ENCODE measurements at places on chromosomes 7 and 10.

GRCh38 chr7:5514440-5515035, 90.9 kb upstream of the TNRC18 start:
- no peak for DNase-seq

GRCh38 chr7:70674571-70675010, 457.4 kb upstream of the GALNT17 start:
- DNase-seq = peak; percentile 96

GRCh38 chr10:49000437-49001398, 61.1 kb upstream of the LRRC18 start:
- no peak for DNase-seq

DNA sequence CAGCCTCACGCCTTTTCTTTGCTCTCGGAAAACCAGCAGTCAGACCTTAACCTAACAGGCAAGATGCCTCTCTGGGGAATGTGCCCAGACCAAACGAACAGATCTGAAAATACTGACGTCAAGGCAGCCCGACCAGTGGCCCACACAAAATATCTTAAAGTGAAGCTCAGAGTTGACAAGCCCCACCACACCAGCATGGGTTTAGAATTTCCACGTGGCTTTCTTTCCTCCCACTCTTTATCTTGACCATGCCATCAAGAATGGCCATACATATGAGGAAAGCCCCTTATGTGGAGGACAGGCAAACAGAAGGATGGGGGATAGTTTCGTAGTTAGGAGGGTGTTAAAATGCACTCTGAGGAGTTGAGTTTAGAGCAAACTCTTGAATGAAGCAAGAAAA, 89.8 kb downstream of the MRPL32 start:
- no peak for DNase-seq

DNA sequence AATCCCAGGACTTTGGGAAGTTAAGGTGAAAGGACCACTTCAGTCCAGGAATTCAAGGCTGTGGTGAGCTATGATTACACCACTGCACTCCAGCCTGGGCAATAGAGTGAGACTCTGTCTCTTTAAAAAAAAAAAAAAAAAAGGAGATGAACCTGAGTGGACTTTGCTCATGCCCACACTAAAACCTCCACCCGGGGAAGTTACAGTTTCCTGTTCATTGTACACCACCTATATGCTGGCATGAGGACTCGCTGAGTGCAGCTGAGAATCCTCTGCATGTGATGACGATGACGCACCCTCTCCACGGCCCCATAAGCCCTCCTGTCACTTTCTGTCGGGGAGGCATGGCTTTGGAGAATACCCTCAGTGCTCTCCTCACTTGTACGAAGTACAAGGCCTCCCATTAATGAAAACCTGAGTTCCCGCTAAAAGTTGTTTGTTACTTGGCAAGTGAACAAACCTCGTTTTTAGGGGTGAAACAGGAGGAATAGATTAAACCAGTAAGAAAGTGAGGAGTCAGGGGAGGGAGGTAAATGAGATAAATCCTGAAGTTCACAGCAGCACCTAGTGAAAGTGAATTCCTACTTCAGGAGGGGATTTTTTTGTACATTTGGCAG, 15.9 kb downstream of the TMEM176B start:
- DNase-seq = no peak

- no peak for DNase-seq
Observed at GRCh38 chr7:151207315-151207714, 3.0 kb downstream of the H2BK1 start.

- DNase-seq = no peak
Observed at GRCh38 chr10:18290651-18291313, 150.6 kb downstream of the CACNB2 start.

DNA sequence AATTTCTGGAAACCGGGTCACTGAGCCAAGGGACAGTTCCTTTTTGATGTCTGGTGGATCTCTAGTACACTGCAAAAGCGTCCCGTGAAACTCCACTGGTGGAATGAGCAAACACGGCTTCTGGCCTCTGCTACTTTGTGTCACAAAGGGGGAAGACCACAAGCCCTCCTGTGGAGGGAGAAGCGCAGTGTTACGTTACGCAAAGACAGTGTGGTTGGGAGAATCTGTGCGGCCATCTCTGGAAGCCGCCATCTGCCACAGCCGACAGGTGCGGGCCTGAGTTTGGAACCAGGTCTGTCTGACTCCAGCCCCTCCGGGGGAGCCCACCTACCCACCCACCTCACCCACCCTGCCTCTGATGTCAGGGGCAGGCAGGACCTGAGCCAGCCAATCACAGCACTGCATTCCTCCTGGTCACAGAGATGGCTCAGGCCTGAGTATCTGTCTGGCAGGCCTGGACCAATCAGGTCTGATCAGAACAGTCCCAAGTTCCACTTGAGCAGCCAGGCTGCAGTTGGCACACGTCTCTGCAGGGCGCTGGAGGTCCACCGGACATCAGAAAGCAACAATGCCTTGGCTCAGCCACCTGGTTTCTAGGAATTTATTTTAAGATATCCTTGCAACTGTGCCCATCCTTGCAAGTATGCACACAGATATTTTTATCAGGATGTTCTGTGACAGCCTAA, 3.0 kb upstream of the CYP2W1 start:
- no peak for DNase-seq

DNA sequence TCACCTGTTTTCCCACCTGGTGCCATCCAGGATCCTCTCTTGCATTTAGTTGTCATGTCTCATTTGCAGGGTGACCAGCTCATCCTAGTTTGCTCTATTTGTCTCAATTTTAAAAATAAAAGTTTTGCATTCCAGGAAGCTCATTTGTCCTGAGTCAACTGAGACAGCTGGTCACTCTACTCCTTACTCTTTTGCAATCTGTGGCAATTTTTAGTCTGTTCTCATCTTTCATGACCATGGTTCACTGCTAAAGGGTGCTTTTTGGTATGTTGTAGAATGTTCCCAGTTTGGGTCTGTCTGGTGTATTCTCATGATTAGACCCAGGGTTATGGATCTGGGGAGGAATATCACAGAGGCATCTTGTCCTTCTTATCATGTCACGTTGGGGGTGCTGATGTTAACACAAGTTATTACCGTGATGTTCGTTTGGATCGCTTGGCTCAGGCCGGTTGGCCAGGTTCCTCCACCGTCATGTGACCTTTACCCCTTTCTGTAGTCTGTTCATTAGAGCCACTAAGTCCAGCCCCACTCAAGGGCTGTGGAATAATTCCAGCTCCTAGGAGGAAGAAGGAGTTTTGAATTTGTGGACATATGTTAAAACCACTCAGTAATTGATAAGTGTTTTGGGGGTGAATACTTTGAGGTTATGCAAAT, 103.3 kb upstream of the IGFBP3 start:
- no peak for DNase-seq

DNA sequence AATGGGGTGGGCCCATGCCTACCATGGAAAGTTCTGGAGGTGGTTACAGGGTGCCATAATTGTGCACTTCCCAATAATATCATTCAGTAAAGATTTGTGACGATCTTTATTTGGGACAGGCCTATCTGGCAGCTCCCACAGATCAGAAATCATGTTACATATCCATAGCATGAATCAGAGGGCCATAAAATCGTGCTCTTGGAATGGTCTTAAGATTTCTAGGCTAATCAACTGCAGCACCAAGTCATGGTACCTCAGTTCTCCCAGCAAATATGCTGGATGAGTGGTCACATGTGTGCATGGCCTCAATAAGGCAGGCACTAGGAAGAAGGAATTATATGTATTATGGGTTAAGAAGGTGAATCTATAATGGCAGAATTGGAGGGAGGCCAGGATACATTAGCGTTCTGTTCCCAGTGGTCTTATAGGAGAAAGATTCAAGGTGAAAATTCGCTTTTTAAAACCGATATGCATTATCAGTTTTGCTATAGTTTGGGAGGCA, 134.7 kb downstream of the NRP1 start:
- DNase-seq = no peak

GRCh38 chr7:40795607-40796006, 660.8 kb downstream of the SUGCT start:
- DNase-seq = no peak

DNA sequence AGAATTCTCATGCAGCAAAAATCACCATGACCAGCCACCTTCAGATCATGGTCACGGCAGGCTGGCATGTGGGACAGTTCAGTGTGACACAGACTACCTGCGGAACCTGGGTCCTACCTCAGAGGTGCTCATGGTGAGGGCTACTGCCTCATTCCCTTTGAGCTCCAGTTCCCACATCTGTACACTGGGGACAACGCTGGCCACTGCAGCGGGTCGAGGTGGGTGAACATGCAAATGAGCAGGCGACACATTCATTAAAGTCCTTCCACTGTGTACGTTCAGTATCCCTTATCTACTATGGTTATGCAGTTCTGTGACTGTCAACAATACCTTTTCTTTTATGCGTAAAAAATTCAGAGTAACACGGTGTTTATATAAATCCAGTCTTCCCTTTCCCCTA, 218.7 kb upstream of the AOAH start:
- no peak for DNase-seq

- no peak for DNase-seq
Observed at GRCh38 chr10:51602326-51602725, 97.1 kb downstream of the CSTF2T start.

GRCh38 chr7:37408291-37409228, 40.1 kb downstream of the ELMO1 start:
- DNase-seq = no peak

DNA sequence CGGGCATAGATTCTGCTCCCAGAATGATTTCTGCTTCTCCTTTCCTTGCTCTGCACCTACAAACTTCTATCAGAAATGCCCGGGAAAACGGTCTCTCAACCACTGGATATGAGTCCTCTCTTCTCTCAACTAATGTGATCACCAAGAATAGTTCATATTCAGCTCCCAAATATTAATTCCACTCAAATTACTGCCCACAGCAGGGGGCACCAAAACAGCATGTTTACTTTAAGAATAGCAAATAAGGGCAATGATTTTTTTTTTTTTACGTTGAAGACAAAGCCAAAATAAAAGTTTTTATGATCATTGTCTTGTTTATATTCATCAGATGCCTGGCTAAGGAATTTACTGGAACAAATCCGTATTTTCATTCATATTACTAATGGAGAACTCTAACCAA, 94.9 kb upstream of the PRSS1 start:
- no peak for DNase-seq

DNA sequence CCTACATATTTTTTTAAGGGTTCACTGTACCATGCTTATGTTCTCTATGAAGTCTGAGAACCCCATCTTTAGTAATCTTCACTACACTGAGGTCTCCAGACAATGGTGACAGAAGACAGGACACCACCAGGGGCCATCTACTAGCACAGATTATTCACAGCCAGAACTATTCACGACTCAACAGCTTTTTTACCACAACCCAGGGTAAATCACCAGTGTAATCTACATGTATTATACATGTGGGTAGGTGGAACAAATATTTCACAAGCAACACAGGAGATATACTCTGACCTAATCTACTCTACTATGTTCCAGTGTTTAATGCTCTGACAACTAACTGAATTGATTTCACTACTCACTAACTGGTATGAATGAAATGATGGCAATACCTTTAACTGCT, 136.1 kb downstream of the ELMO1 start:
- no peak for DNase-seq

GRCh38 chr7:96126382-96126781, 195.5 kb downstream of the SLC25A13 start:
- DNase-seq = no peak

- DNase-seq = no peak
Observed at GRCh38 chr10:109744020-109744419, 179.3 kb downstream of the XPNPEP1 start.

GRCh38 chr7:36186359-36187121, 33.5 kb downstream of the EEPD1 start:
- DNase-seq = no peak

DNA sequence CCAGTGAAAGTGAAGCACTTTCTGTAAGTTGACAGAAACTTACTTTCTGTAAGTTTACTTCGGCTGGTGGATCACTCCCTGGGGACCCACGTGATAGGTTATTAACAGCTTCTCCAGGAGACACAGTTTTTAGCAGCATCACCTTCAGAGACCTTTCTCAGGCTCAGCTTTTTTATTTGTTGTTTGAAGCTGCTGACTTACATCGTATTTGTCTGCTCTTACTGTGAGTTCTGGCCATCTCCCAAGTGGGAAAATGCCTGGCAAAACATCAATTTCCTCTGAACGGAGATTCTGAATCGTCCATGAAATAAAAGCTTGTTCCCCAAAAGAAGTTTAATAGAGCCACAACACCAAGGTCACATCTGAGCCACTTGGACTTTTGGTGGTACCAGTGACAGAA, 178.7 kb upstream of the PODXL start:
- no peak for DNase-seq

GRCh38 chr10:79311581-79312407, 35.5 kb upstream of the PPIF start:
- DNase-seq = no peak

DNA sequence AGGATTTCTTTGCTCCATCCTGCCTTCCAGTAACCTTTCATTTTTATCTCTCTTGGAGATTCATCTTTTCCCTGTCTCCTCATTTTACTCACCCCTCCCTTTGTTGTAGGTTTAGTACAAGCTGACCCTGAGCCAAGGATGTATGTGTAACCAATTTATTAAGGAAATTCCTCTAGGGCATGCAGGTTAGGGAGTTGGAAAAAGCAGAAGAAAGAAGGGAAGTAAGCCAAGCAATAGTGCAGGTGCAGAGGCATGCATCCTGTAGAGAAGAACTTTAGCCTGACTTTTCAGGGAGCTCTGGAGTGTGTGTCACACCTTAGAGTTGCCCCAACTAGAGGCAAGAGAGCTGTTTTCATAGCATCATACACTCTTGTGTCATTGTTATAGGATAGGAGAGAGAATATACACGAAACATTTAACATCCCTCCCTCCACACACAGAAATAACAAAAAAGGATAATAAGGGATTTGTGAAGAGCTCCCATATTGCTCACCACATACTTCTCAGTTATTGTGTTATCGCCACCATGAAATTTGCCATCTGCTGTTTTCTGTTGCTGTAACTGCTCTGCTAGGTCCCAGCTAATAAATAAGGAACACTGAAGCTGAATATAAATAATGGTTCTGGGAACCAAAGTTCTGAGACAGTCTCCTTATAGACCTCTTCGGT, 21.8 kb upstream of the SEMA3C start:
- no peak for DNase-seq

- DNase-seq = no peak
Observed at GRCh38 chr10:93139059-93139655, 65.5 kb downstream of the CYP26A1 start.

DNA sequence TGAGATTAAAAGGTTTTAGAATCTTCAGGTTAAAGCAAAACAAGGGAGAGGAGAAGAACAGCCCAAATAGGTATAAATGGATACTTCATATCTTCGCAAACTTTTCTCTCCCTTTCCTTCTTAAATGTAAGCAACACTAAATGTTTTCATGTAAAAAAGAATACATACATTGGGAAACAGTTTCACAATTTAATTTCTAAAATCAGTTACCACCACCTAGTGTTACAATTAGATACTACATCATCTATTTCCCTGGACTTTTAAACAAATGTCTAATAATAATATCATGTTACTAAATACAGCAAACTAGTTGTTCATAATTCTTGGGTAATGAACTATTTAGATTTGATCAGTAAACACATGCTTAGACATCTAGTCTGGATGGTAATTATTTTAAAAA, 35.8 kb downstream of the MINDY3 start:
- no peak for DNase-seq

Measured in NCI-H187 treated with DMSO at 0.1 percent for 48 hours (cell line).